ENCODE measurements at places on chromosomes 6 and 20. TPM values are rescaled to one million over a fixed set of nuclear protein-coding genes. Genes with fewer than 3 reads are reported as not detected.

- no peak for DNase-seq
Measured at GRCh38 chr20:61765871-61766654, 299.6 kb downstream of the TAF4 start.

DNA sequence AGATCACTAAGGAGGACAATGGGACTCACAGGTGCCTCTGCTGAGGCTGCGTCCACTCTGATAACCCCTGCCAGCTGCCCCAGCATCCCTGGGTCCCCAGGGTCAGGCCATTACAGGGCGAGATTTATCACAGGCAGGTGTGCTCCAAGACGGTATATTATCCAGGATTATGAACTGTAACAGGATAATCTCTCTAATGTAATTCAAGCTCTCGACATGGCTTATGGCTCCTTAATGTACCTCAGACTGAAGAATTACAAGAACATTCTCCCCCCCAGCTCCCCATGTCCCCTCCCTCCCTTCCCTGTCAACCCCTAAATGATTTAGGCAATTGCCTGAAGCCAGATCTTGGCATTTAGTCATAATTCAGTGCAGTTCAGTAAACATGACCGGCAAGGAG, 86.8 kb downstream of the NCR2 start:
- no peak for DNase-seq

DNA sequence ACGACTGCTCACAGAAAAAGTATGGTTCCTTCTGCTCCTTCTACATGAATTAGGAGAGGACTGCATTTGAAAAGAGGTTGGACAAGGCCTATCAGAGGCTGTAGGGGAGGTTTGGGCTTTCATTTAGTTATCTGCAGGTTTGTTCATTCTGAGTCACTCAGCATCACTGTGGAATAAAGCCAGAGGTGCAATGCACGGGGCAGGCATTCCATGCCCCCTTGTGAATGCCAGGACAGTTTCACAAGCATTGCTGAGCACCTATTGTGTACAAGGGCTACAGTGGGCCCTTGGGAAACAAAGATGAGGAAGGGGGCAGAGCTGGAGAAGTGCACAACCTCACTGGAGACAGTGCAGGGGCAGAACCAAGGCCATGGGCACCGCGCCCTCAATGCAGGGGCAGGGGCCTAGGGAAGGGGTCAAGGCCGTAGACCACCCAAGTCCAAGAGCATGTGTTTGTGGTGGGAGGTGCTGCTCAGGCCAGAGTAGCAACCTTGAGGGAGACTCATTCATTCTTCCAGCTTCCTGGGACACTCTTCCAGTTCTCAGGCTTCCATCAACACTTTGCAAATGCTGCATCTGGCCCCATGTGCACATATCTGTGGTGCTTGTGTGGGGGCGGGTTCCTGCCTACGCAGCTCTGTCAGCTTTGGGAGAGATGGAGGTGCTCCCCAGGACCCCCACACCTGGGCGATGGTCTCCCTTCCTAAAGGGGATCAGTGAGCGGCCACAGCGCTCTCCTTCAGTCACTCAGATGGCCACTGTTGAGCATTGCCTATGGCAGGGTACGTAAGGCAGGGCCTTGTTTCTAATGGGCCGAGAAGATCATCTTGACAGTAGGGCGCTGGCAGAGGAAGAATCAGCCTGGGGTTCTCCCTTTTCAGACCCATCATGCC, 204.5 kb downstream of the SYNDIG1 start:
- DNase-seq, result no peak

BEND3 gene
- 2.0 TPM for total RNA-seq

DNA sequence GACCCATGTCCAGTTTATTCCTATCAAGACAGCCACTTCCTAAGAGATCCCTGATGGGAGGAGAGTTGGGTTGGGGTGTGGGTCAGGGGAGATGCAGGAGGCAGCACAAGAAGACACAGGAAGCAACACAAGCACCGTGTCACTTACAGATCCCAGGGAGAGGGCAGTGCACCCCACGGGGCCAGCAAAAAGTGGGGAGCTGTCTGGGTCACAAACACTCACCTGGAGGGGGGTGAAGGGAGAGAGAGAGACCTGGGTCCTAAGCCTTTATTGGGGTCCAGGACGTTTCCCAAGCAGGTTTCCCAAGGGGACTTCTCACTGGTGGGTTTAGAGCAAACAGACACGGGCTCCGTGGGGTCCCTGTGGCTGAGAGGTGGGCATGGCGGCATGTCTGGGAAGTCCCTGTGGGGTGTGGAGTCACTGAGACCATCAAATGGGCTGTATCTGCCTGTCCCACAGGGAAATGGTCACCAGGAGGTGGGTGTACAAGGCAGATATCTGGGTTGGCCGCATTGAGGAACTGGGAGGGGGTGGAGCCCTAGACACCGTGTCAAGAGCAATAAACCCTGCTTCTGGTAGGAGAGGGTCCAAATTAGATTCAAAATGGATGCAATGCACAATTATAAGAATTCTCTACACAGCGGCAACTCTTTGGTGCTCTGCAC, 1.6 kb upstream of the CD93 start:
- no peak for DNase-seq

DNA sequence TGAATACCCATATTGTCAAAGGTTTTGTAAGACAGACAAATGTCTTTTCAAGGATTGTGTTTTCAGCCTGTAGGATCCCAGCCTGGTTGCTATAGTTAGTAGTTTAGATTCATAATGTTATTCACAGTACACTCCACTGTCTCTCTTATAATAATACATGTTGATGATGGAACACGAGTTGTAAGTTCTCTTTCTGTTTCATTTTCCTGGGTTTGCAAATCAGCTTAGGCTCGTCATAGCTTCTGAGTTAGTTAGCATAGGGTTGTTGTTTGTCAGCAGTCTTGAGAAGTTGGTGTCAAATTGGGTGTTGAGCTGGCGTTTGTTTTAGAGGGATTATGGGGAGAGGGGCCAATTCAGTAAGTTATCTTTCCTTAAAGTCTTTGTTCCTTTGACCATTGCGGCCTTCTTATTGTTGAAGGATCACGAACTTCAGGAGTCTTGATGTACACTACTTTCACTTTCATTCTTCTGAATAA, 45.8 kb downstream of the QKI start:
- DNase-seq, result no peak
